ENCODE measurements at places on chromosomes 7 and 10.

DNA sequence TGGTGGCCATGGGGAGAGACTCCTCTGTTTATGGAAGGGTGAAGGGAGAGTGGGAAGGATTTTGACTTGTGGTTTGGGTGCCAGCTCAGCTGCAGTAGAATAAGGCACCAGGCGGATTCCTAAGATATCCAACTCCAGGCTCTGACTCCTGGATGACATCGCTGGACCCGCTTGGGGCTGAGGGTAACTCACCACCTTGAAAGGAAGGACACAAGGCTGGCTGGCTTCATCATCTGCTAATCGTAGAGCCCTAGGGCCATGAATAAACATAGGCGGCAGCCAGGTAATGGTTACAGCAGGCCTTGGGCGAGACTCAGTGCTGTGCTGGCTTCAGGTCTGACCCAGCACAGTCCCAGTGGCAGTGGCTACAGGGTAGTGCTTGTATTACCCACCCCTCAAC is 16.7 kb upstream of the LIPK start:
- no peaks in the 10 kb centered on the region for H3K4me1 ChIP-seq
- H3K27me3 ChIP-seq, result no peaks in the 10 kb centered on the region
- H3K4me3 ChIP-seq, result no peak overlapping the region
- DNase-seq, result no peak

- peak overlapping the region; percentile 72 for H3K27ac ChIP-seq
- H3K4me3 ChIP-seq, result peak overlapping the region; percentile 12
- DNase-seq, result no peak
- H3K27me3 ChIP-seq, result no peaks in the 10 kb centered on the region
- no peaks in the 10 kb centered on the region for H3K36me3 ChIP-seq
Measured at GRCh38 chr7:130941322-130942210, 207.6 kb upstream of the KLF14 start.

- H3K4me1 ChIP-seq, result no peaks in the 10 kb centered on the region
- H3K27ac ChIP-seq, result no peak overlapping the region
- no peaks in the 10 kb centered on the region for H3K27me3 ChIP-seq
- no peak overlapping the region for H3K4me3 ChIP-seq
- DNase-seq, result no peak
Measured at GRCh38 chr10:131006458-131007256, 304.9 kb downstream of the TCERG1L start.

GRCh38 chr7:82598958-82599357 is 155.4 kb upstream of the CACNA2D1 start:
- no peaks in the 10 kb centered on the region for H3K4me1 ChIP-seq
- no peaks in the 10 kb centered on the region for H3K27me3 ChIP-seq
- no peak overlapping the region for H3K27ac ChIP-seq
- H3K4me3 ChIP-seq, result no peak overlapping the region
- no peak for DNase-seq
- H3K36me3 ChIP-seq, result no peaks in the 10 kb centered on the region

DNA sequence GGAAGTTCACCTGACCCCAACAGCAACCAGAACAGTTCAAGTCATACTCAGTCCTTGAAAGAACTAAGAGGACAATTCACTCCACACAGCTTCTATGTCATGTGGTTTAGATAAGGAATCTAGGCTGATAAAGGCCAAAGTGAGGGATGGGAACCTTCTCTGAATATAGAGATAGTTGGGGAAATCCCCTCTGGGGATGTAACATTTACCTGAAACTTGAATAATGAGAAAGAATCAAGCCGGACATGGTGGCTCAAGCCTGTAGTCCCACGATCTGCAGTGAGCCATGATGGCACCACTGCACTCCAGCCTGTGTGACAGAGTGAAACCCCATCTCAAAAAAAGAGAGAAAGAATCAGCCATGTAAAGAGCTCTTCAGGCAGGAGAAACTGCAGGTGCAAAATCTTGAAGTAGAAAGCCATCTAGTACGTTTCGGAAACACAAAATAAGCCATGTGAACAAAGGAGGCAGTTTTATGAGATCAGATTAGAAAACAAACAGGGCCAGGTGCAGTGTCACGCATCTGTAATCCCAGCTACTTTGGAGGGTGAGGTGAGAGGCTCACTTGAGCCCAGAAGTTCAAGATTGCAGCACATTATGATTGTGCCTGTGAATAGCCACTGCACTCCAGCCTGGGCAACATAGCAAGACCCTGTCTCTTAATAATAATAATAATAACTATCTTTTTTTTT is 4.5 kb upstream of the DNMBP start:
- H3K4me3 ChIP-seq, result no peak overlapping the region
- H3K36me3 ChIP-seq, result no peaks in the 10 kb centered on the region
- H3K27me3 ChIP-seq, result no peaks in the 10 kb centered on the region
- no peak overlapping the region for H3K27ac ChIP-seq

Data from left lung (tissue), 14 donors.